ENCODE measurements at places on chromosomes 13 and 19.
A peak's percentile ranks its signal among the peaks of the same experiment; 100 is the strongest.

- DNase-seq = no peak
Measured at GRCh38 chr19:16737911-16738310, 18.3 kb downstream of the NWD1 start.

- DNase-seq = no peak
Measured at GRCh38 chr13:80604098-80604497, 263.2 kb upstream of the SPRY2 start.

GRCh38 chr19:3450796-3451411 lies 29.4 kb downstream of the SMIM24 start:
- DNase-seq = peak; percentile 98

DNA sequence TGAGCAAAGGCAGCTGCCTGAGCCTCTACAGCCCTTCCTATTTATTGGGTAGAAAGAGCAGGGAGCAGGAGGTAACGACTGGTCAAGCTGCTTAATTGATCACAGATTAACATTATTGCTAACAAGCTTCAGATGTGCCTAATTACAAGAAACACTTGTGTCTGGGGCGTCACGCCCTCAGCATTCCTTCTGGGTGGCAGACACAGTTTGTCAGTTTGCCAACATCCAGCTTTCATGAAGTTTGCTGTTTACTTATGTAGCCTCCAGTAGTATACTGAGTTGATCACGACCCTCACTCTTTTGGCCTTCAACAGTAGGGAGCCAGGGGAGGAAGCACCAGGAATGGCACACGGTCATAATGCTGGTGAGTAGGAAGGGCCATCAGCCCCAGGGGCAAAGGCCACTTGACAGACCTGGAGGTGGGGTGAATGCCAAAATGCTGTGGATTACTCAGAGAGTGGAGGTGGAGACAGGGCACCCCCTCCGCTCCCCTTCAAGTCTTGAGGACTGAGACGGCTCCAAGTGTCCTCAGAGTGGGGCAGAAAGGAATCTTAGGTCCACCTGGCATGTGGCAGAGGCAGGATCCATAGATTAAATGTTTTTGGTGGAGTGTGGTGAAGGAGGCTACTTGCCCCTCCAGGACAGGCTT lies 34.9 kb upstream of the PSPC1 start:
- no peak for DNase-seq

GRCh38 chr13:83229574-83230305 lies 652.5 kb downstream of the SLITRK1 start:
- DNase-seq = no peak

DNA sequence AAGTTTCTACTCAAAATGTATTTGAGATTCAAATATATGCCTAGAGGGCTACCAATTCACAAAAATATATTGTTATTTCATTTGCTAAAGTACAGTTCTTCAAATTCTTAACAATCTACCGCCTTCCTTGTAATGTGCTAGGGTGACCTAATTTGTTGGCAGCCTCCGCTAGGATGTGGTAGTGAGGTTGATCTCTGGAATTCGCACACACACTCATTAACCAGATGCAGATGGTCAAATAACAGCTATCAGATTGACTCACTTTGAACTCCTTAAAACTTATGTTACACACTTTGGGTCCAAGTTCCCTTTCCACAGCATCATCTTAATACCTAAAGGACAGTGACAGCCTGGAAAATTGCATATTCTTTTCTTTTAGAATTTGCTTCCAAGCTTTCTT lies 367.3 kb downstream of the DCT start:
- no peak for DNase-seq

- DNase-seq = peak; percentile 94
Measured at GRCh38 chr19:2462635-2463421, 6.1 kb upstream of the LMNB2 start.

DNA sequence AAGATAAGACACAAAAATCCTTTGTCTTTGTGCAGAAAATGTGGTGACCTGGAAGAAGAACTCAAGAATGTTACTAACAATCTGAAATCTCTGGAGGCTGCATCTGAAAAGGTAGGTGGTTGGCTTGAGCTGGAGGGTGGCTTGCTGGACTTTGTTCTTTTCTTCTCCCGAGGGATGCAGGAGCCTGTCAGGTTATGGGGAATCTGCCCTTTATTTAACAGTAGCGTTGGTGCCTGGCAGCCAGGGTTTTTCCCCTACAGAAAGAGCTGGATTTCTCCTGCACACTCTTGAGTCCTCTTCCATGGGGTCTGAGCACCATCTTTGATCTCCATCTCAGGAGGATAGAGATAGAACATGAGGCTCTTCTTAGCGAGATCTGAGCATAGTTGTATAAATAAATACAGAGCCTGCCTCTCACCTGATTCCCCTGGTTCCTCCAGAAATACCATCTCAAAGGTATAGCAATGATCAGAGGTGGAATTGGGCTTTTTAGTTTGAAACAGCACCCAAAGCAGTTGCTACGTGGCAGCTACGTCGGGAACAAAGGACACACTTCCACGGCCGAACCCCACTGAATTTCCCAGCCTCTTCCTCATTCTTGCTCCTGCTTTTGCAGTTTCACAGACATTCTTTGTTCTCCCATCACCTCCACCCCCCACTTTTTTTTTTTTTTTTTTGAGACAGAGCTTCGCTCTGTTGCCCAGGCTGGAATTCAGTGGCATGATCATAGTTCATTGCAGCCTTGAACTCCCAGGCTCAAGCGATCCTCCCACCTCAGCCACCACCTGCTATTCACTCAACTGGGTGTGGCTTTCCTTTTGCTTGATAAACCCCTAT lies 12.9 kb downstream of the TPM4 start:
- no peak for DNase-seq

DNA sequence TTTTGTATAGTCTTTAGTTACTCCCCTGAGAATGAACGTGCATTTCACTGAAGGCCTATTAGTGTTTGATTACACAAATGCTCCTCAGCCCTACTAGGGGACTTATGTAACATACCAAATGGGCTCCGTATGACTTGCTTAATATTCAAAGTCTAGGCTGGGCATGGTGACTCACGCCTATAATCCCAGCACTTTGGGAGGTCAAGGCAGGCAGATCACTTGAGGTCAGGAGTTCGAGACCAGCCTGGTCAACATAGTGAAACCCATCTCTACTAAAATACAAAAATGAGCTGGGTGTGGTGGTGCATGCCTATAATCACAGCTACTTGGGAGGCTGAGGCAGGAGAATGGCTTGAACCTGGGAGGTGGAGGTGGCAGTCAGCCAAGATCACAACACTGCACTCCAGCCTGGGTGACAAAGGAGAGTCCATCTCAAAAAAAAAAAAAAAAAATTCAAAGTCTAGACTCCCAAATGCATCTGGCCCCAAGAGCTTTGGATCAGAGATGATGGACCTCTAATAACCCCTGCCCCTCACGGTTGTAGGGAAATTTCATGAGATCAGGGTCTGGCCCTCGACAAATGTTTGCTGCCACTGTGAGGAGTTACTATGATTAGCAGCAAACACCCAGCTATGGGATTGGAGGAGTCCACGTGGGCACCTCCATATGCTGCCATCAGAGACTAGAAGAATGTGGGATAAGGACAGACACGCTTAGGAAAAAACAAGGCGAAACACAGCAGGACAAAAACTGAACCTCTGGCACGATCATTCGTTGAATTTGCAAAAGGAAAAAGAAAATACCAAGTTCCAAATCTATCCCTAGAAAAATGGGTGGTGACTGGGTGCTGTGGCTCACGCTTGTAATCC lies 4.6 kb downstream of the FBXO17 start:
- no peak for DNase-seq

DNA sequence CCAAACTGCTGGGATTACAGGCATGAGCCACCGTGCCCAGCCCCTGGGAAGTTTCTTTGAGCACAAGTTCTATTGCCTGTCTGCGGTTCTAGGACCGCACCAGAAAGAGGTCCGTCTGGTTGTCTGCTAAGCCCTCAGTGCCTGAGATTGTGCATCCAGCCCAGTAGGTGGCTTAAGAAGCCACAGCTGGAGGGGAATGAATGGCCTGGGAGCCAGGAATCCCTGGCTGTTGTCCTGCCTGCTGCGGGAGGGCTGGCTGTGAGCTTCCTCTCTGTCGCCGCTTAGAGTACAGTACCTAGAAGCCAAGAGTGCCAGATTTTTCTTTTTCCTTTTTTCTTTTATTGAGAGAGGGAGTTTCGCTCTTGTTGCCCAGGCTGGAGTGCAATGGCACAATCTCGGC lies 4.2 kb upstream of the TYK2 start:
- no peak for DNase-seq

- DNase-seq = no peak
Measured at GRCh38 chr13:105721016-105721415, 814.4 kb downstream of the EFNB2 start.

- no peak for DNase-seq
Measured at GRCh38 chr13:105247830-105248229, 1287.6 kb downstream of the EFNB2 start.

DNA sequence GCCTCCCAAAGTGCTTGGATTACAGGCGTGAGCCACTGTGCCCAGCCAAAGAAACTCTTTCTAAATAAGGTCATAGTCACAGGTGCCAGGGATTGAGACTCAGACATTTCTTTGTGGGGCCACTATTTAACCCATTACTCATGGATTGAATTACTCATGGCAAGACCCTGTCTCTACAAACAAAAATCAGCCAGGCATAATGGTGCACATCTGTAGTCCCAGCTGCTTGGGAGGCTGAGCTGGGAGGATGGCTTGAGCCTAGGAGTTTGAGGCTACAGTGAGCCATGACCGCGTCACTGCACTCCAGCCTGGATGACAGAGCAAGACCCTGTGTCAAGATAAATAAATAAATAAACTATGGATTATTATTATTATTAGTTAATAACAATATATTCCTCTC lies 3.6 kb upstream of the KLF2 start:
- no peak for DNase-seq

GRCh38 chr19:4454747-4455718 lies 2.6 kb downstream of the UBXN6 start:
- DNase-seq = no peak

DNA sequence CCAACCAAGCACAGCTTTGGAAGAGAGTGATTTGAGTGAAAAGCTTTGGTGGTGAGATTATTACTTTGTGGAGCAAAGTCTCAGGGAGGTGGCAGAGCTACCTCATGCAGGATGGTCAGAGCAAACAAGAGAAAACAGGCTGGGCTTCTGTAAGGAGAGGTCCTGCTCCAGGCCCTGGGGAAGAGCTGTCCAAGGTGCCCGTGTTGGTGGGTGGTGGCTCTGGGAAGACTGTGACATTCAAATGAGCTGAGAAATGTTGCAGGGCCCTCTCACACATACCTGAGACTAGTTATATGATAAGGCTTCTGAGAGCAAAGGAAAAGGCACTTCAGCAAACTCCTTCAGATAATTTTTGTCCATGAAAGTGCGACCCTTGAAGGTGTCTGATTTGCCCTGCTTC lies 205.5 kb upstream of the SOX21 start:
- no peak for DNase-seq

- DNase-seq = no peak
Measured at GRCh38 chr19:44745341-44745831, 3.1 kb upstream of the BCL3 start.

DNA sequence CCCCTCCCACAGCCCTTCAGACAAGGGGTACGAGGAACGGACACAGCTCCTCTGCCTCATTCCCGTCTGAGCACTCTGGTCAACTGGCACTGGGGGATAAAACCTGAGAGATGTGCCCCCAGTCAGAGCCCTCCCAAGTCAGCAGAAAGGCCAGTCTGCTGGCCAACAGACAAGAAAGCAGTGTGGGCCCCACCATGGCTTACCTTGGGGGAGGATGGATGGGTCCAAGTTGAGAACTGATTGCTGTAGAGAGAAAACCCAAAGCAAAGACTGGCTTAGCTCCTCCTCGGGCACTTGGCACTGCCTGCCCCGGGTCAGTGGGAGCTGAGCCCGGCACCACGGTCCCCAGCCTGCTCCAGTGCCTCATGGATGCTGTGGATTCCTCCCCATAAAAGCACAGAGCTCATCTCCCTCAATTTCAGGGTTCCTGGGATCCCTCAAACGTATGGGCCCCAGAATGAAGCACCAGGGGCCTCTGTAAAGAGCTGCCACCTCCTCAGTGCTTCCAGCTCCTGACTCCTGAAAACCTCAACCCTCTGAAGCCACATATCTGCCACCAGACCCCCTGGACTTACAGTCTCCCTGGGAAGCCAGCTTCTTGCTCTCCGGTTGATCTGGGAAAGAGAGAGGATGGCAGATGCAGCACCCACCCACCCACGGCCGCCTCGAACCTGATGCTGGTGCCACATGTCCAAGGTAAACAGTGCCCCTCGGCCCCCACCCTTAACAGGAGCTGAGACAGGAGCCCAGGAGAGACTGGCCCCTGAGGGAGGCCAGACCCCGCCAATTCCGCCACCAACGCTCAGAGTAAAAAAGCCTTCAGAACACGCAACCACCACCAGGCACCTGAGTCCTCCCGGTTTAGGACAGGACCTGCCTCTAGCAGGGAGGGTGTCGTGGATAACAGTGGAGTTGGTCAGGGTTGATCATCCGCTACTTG lies 3.3 kb downstream of the KHSRP start:
- no peak for DNase-seq

DNA sequence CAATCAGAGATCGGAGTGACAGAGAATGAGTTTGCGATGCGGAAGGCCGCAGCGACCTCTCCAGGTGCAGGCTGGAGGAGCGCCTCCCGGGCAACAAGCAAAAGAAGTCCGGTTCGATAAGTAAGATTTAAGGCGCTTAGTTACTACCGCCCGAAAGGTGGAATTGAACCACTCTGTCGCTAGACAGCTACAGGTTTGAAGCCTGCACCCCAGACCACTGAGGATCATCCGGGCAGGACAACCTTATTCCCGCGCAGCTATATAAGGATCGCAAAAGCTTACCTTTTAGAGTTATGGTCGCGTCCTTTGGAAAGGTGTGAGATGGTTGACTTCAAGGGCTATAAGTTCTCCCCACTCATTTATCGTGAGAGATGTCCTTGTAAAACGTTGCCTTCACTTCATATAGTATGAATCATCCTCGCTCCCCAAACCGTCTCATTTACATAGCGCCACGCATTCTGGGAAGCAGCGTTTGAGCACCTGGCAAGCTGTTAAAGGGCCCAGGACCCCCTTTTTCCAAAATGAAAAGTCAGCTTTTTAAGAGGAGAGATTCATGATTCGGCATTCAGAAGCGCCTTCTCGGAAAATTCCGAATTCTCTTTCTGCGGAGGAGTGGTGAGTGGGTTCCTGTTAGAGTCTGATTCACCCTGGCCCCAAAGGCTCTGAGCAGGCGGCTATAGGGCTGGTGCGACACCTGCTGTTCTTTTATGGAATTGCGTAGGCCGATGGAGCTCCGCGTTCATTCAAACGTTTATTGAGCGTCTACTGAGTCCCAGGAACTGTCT lies 10.8 kb downstream of the FOSB start:
- peak; percentile 77 for DNase-seq

DNA sequence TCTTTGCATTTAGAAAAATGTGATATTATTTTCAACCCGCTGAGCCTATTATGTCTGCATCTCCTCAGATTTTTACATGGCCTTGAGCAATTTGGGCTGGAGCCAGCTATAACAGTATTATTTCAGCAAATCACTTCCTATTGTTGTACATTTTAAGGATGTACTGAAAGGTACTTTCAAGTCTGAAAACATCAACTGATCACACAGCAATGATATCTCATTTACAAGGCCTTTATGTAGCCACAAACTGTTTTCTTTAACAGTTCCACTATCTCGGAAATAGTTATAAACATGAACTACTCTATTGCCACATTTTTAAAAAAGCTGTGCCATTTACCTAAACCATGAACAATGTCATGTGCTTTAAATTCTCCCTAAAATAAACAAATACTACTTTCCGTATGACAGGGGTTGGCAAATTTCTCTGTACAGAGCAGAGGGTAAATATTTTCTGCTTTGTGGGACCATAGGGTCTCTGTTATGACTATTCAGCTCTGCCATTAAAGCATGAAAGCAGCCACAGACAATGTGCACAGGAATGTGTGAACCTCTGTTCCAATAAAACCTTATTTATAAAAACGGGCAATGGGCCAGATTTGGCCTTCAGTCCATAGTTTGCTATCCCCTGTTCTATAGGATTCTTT lies 560.4 kb downstream of the GPC6 start:
- no peak for DNase-seq

GRCh38 chr19:2062389-2062729 lies 11.3 kb upstream of the MKNK2 start:
- DNase-seq = no peak
